Stimulated activated CD4-positive, alpha-beta T cell treated with anti-CD3 and anti-CD28 coated beads, Interleukin-1b, Interleukin-23, amount 100 ng/mL, for 1 hour (primary cell): ENCODE measurements at places on chromosomes 5 and 9.

- no peak for DNase-seq
Observed at GRCh38 chr9:20725675-20726074, 41.6 kb downstream of the FOCAD start.

DNA sequence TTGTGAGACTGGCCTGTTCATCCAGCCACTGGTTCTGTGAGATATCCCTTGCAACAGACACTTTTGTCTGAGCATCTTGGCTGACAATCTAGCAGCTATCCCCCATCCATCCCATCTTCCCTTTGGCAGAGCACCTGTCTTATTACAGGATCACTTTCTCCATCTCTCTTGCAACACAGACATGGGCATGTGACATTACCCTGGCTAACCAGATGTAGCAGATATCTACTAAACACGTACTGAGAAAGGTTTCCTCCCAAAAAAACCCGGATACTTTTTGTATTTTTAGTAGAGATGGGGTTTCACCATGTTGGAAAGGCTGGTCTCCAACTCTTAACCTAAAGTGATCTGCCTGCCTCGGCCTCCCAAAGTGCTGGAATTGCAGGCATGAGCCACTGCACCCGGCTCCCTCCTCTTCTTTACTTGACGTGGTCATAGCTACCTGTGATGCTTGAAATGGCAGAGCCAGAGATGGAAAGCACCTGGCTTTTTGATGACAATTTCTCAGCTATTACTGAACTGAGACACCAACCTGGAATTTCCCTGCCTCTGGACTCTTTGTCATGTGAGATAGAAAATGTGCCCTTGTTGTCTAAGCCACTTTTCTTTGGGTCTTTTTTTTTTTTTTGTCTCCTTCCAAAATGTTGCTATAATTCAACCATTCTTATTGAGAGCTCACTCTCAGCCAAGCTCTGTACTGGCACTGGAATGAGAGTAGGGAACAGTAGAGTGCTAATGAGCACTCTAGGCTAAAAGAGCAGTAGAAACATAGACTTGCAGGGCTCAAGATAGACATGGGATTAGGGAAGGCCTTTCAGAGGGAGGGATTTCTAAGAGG is 32.6 kb downstream of the FNBP1 start:
- DNase-seq: no peak

GRCh38 chr5:76083555-76084495 is 642 bp downstream of the SV2C start:
- DNase-seq: no peak

DNA sequence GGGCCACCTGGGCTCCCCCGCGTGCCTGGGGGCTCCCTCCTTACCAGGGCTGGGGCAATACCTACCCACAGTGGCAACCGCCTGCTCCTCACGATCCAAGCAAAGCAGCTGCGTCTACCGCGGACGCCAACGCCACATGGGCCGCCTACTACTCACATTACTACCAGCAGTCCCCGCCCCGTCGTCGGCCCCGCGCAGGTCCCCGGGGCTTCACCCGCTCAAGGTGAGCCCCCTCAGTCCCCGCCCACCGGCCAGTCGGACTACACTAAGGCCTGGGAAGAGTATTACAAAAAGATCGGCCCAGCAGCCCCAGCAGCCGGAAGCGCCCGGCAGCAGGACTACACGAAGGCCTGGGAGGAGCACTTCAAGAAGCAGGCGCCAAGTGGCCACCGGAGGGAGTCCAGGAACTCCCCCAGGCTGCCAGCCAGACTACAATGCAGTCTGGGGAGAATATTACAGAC is 106.0 kb upstream of the MTAP start:
- DNase-seq: no peak

DNA sequence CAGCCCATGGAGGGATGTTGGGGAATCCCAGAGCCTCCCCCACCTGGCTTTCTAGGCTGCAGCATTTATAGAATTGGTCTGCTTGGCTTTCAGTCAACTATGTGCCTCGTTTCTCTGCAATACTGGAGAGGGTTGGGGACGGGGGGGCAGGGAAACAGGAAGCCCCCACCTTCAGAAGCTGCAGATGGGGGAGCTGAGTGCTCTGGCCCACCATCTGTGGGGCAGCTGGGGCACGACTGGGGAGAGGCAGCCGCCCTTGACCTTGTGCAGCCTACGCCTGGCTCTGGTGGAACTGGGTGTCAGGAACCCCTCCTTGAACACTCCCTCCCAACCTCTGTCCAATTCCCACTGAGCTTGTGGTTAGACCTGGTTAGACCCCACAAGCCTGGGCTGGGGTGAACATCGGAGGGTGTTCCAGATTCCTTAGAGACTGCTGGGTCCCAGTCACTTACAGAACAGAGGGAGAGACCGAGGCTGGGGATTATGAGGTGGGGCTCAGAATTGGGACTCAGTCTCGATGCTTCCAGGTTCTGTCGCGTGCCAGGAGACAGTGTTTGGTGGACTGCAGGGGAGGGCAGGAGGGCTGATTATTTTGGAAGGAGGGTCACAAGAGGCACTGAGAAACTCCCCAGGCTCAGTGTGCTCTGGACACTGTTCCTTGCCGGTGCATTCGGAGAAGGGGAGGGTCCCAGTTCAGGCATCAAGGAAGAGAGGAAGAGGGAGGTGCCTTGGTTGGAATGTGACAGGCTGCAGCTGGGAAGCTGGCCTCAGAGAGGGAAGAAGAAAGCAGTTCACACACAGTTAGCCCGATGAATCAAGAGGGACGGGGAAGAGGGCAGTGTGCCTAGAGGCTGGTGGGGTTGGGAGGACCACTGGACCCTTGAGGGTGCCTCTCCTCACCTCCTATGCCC is 25.6 kb downstream of the COL27A1 start:
- no peak for DNase-seq
